ENCODE measurements at places on chromosomes 2 and 18. TPM values are rescaled to one million over a fixed set of nuclear protein-coding genes. Genes with fewer than 3 reads are reported as not detected.

The UNC80 gene
- total RNA-seq = 0.12 TPM

The NEUROD1 gene
- total RNA-seq = not detected

The RTKN gene
- 19.2 TPM for total RNA-seq

The TPO gene
- total RNA-seq = not detected

The RNF144A gene
- total RNA-seq = 30.4 TPM

DNA sequence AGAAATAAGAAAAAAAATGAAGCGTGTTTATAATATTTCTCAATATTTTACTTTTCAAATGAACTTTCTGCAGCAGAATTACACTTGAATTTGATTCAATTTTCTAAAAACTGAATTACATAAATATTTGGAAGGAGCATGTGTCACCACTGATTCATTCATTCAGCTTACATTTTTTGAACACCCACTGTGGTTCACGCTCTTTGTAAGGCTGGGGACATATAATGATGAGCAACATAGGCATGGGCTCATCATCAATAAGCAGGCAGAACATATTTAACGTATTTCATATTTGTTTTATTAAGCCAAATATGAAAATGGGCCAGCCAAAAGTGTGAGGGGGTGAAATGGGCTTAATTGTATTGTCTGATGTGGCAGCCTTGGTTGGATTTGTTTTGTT, 209.1 kb downstream of the CTNNA2 start:
- no peak overlapping the region for H3K27ac ChIP-seq
- DNase-seq = no peak
- H3K4me3 ChIP-seq = no peak overlapping the region
- no peaks in the 10 kb centered on the region for H3K27me3 ChIP-seq

DNA sequence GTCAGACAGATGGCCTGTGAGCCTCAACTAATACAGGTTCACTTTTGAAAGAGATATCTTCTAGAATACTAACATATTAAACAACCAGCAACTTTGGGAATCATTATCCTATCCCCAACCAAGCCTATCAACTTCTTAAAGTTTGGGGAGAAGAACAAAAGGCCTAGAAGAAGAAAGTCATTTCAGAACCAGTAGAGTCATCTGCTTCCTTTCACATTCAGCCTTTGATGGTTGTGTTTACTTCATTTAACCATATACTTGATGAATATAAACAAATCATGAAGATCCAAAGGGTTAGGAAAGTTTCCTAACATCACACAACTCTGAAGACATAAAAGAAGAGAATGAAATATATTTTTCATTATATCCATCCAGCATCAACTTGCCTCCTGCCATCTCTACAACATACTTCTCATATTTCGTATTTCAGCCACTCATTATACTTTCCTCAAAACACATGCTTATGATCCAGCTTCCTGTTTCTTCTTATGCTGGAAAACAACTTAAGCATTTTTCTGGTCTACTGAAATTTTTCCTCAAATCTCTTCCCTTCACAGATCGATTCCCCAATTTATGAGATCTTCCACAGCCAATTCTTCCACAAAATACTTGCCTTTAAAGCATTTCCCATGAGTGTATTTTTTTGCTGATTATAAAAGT, 114.3 kb downstream of the CACNB4 start:
- H3K27me3 ChIP-seq = no peaks in the 10 kb centered on the region
- DNase-seq = no peak
- no peak overlapping the region for H3K4me3 ChIP-seq
- no peak overlapping the region for H3K27ac ChIP-seq

GRCh38 chr2:207244971-207245925, 79.5 kb upstream of the KLF7 start:
- no peaks in the 10 kb centered on the region for H3K36me3 ChIP-seq
- no peak for DNase-seq
- H3K27me3 ChIP-seq = no peaks in the 10 kb centered on the region
- no peak overlapping the region for H3K27ac ChIP-seq

- H3K4me1 ChIP-seq = no peaks in the 10 kb centered on the region
- no peaks in the 10 kb centered on the region for H3K36me3 ChIP-seq
- H3K4me3 ChIP-seq = no peak overlapping the region
Measured at GRCh38 chr2:72973566-72974435, 56.5 kb downstream of the EMX1 start.

DNA sequence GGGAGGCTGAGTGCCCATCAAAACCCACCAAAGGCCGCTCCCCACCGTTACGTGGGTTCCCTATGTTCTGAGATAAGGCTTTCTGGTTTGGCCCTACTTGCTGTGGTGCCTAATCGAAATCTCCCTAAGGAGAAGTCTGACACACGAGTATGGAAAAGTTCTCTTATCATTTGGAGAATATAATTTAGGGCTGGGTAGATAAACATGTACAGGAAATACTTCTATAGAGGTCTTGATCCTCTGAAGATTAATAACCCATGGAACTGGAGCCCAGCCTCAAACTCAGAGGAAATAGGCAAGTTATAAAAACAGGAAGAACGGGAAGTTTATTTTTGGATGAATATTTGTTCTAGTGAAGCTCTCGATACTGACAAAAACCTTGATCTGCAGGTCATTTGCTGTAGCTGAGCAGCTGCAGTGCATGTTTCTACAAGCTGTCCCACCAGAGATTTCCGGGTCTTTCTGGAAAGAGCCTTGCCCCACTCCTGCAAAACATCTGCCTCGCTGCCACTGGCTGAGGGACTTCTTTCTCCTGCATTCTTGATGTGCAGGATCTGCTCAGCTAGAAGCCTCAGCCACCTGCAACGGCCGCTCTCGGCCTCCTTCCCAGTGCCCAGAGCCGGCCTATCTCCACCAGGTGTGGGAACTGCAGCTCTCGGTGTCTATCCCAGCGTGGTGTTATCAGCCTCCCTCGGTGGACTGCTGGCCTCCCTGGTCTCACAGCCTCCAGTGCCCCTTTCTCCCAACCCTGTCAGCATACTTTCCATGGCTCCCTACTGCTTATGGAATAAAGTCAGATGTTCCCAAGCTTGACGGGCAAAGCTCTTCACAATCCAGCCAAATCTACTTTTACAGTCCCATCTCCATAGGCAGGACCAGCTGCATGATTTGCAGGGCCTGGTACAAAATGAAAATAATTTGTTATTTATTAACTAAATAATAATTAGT, 48.6 kb downstream of the SPRED2 start:
- peaks cover 16% of the 10 kb centered on the region for H3K4me1 ChIP-seq
- H3K27ac ChIP-seq = peak overlapping the region; percentile 13
- H3K36me3 ChIP-seq = no peaks in the 10 kb centered on the region
- no peak overlapping the region for H3K4me3 ChIP-seq

- no peak for DNase-seq
- H3K36me3 ChIP-seq = no peaks in the 10 kb centered on the region
Measured at GRCh38 chr2:191386938-191387536, 141.8 kb downstream of the MYO1B start.

DNA sequence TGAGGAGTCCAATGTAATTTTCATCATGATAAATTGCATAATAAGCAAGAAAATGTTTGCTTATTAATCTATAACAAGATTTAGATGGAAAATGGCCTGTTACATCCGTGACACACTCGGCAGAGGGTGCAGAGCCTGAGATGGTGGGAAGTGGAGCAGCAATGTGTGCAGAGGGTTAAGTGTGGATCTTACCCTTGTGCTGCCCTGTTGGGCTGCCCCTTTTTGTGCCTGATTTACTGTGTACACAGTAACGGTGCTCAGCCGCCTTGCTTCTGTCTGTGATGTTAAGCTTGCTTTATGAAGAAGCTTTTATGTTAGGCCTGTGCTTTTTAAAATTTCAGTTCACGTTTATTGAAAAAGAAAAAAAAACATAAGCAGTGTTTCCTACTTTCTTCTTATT, 220.2 kb upstream of the BOD1L2 start:
- H3K36me3 ChIP-seq = no peaks in the 10 kb centered on the region
- no peak overlapping the region for H3K4me3 ChIP-seq
- H3K27ac ChIP-seq = no peak overlapping the region
- H3K27me3 ChIP-seq = no peaks in the 10 kb centered on the region
- H3K4me1 ChIP-seq = no peaks in the 10 kb centered on the region

DNA sequence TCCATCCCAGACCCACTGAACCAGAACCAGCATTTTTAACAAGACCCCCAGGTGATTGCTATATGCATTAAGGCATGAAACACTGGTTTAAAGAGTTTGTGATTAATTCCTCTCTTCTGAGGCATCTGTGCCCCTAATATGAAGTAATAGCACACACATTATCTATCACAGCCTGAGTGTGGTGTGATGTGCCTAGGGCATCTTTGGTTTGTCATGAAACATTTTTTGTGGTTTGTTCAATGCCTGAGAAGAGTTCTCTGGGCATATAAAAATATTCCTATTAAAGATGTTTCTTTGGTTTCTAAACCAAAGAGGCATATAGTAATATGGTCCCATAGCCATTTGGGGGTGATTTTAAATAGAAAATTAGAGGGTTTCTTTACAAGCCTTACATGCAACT, 221.7 kb upstream of the SPOPL start:
- no peak overlapping the region for H3K27ac ChIP-seq
- no peak for DNase-seq
- no peak overlapping the region for H3K4me3 ChIP-seq
- no peaks in the 10 kb centered on the region for H3K36me3 ChIP-seq
- H3K27me3 ChIP-seq = no peaks in the 10 kb centered on the region
- peaks cover 2% of the 10 kb centered on the region for H3K4me1 ChIP-seq

GRCh38 chr2:241356871-241357260, 781 bp downstream of the FARP2 start:
- no peaks in the 10 kb centered on the region for H3K36me3 ChIP-seq
- H3K4me3 ChIP-seq = peak overlapping the region; percentile 63
- no peak for DNase-seq
- H3K27ac ChIP-seq = no peak overlapping the region

DNA sequence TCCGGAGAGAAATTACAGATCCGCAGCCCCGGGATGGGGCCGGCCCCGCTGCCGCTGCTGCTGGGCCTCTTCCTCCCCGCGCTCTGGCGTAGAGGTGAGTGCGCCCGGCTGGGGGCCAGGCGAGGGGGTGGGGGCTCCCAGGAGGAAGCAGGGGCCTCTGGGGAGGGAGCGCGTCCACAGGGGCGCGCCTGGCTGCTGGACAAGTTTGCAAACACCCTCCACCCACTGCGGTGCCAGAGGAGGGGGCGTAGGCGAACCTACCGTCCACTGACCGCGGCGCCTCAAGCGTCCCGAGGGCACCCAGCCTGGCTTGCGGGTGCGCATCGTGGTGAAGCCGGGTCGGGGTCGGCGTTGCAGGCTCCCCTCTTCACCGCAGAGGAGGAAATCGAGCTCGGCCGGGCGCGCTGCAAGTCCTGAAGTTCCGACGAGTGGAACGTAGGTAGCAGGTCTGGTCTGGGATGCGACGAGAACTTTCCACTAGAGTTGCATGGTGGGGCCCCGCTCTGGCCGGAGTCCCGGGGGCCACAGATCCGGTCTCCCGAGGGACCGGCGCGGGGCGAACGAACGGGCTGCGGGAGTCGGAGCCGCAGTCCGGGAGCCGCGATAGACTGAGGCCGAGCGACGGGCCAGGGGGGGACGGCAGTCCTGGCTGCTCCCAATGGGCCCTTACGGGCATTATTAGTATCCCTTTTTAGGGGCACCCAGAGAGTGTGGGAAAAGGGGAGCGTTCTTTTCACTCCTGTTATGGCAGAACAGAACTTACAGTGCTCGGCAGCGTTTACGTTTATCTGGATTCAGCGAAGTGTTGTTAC, 502 bp downstream of the MERTK start:
- H3K4me3 ChIP-seq = peak overlapping the region; percentile 94
- H3K36me3 ChIP-seq = no peaks in the 10 kb centered on the region
- no peak for DNase-seq
- H3K27me3 ChIP-seq = no peaks in the 10 kb centered on the region

GRCh38 chr18:42426496-42427015, 471.5 kb downstream of the PIK3C3 start:
- no peaks in the 10 kb centered on the region for H3K27me3 ChIP-seq
- no peak overlapping the region for H3K4me3 ChIP-seq
- no peaks in the 10 kb centered on the region for H3K36me3 ChIP-seq

GRCh38 chr2:239544918-239545465, 144.2 kb upstream of the HDAC4 start:
- H3K4me1 ChIP-seq = no peaks in the 10 kb centered on the region
- H3K27me3 ChIP-seq = no peaks in the 10 kb centered on the region
- no peak overlapping the region for H3K27ac ChIP-seq

DNA sequence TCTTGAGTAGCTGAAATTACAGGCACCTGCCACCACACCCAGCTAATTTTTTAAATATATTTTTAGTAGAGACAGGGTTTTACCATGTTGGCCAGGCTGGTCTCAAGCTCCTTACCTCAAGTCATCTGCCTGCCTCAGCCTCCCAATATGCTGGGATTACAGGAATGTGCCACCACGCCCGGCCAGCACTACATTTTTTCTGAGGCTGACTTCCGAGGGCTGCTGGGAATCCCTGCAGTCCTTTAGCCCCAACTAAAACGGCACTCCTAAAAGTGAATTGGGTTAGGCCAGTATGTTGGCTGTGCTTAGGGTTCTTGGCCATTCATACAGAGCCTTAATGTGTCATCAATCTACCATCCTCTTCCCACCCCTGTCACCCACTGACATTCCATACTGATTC, 375.4 kb downstream of the DCC start:
- no peaks in the 10 kb centered on the region for H3K4me1 ChIP-seq
- H3K27me3 ChIP-seq = no peaks in the 10 kb centered on the region
- no peak overlapping the region for H3K27ac ChIP-seq
- H3K36me3 ChIP-seq = no peaks in the 10 kb centered on the region
- no peak overlapping the region for H3K4me3 ChIP-seq
- no peak for DNase-seq

DNA sequence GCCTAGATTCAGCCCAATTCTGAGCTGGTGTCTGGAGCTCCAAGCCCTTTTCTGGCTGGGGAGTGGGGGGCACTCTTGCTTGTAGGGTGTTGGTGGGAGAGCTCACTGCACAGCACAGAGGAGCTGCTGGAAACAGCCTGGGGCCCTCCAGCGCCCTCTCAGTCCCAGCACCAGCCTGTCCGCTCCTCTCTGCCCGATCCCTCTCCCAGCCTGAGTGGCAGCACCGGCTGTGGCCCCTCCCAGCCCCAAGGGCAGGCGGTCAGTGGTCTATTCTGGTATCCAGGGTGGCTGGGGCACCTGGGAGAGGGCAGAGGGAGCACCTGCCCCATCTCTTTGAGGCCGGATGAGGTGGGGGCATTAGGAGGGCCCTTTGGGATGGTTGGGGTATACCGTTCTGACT, 13.2 kb upstream of the DES start:
- peak overlapping the region; percentile 45 for H3K27ac ChIP-seq
- H3K36me3 ChIP-seq = no peaks in the 10 kb centered on the region
- no peaks in the 10 kb centered on the region for H3K27me3 ChIP-seq
- peak; percentile 21 for DNase-seq
- peaks cover 2% of the 10 kb centered on the region for H3K4me1 ChIP-seq
- no peak overlapping the region for H3K4me3 ChIP-seq

- no peak overlapping the region for H3K4me3 ChIP-seq
- no peak for DNase-seq
- no peaks in the 10 kb centered on the region for H3K36me3 ChIP-seq
Measured at GRCh38 chr2:189002079-189002478, 27.9 kb downstream of the COL3A1 start.

- DNase-seq = no peak
- H3K4me1 ChIP-seq = peaks cover 3% of the 10 kb centered on the region
- no peaks in the 10 kb centered on the region for H3K36me3 ChIP-seq
- H3K27ac ChIP-seq = peak overlapping the region; percentile 52
- peak overlapping the region; percentile 44 for H3K4me3 ChIP-seq
Measured at GRCh38 chr2:38073211-38074057, 2.5 kb downstream of the CYP1B1 start.
